ENCODE measurements at places on chromosomes 3 and 15.

- no peak for DNase-seq
Measured at GRCh38 chr3:126512916-126513650, 4.5 kb downstream of the UROC1 start.

DNA sequence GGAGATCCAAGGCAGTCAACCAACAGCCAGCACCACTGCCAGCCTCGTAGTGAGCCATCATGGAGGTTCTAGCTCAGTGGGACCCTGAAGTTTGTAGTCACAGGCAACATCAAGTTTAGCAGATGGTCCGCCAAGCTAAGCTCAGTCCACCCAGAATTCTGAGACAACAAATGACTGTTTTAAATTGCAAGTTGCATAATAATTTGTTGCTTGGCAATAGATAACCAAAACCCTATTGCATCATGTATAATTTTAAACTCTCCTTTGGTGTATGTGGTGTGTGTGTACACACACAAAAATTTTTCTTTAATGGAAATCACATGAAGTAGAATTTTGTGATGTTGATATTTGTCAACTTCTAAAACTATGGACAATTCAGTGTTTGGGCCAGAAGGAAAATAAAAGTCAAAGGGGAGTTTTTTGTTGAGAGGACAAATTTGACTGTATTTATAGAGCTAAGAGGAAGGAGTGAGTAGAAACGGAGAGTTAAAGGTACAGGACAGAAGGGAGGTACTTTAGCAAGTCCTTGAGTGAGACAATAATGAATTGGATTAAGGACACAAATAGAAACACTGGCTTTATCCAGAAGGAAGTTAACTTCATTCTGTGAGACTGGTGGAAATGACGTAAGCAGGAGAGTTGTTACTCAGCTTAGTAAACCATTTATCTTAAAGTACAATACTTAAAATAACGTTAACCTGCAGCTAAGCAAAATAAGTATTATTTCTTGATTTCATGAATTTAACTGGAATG lies 83.6 kb downstream of the NCEH1 start:
- no peak for DNase-seq

- no peak for DNase-seq
Measured at GRCh38 chr15:35320158-35320780, 225.7 kb downstream of the DPH6 start.

DNA sequence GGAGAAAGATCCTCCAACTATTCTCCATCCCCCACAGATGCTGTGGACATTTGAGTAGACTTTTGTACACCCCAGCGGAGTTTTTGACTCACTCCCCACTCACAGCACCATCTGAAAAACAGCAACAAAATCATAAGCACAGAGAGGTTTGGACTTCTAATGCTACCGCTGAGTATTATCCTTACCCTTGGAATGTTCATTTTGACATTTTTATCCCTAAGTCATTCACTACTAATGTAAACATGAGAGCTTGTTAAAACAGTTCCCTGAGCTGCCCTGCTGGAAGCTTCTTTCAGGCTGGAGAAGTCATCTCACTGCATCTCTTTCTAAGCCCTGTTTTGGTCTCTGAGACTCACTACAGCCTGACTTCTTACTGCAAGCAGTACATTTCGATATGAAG lies 1045.9 kb downstream of the MCTP2 start:
- no peak for DNase-seq

GRCh38 chr15:61041886-61042285 lies 187.2 kb downstream of the RORA start:
- DNase-seq = no peak

DNA sequence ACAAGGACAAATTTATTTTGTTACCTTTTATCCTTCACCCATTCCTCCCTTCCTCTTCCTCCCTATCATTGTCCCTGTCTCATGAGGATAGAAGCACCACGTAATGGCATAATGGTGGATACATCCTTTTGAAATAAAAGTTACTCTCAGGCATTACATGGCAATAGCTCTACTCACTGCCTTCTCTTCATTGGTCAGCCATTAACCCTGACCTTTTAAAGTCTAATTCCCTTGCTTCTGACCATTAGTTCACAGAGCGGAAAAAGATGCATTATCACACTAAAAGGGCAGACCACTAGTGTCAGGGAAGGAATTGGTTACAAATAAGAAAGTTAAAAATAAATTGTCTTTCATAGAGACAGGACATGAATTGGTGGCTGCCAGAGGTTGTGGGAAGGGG lies 54.6 kb upstream of the EIF1B start:
- DNase-seq = no peak

DNA sequence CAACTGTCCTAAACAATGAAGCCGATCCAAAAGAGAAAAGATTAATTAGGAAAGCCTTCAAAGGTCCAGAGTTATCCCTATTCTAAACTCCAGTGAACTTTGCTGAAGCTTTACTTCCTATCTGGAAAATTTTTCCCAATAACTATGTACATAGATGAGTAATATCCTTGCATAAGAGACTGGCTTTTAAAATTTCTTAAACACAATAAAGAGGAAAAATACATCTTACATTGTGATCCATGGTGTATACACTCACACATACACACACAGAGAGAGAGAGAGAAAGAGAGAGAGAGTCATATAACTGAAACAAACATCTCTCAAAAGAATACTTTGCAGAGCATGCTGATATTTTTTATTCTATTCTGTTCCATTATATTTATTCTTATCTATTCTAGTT lies 20.0 kb downstream of the SPTSSB start:
- DNase-seq = no peak
